ENCODE measurements at places on chromosomes 16 and 17.

DNA sequence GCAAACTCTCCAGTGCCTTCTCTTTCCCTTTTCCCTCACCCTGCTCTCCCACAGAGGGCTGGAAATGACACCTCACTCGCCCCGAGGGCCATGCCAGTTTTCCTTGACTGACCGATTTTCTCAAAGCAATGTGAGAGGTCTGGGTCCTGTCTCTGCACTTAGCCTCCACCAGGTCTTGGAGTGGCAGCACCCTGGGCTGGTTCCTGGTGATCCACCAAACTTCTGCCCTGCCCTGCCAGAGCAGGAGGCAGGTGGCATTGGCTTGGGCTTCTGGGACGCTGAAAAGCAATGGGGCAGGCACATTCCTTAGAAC is 97.5 kb downstream of the RAB11FIP4 start:
- no peak for DNase-seq

- DNase-seq = no peak
Observed at GRCh38 chr17:31089471-31089870, 5.3 kb upstream of the NF1 start.

- DNase-seq = no peak
Observed at GRCh38 chr17:55289978-55290377, 25.2 kb downstream of the HLF start.

- DNase-seq = no peak
Observed at GRCh38 chr17:13727441-13728171, 125.9 kb upstream of the HS3ST3A1 start.

- DNase-seq = no peak
Observed at GRCh38 chr17:31497994-31498826, 106.7 kb downstream of the RAB11FIP4 start.

DNA sequence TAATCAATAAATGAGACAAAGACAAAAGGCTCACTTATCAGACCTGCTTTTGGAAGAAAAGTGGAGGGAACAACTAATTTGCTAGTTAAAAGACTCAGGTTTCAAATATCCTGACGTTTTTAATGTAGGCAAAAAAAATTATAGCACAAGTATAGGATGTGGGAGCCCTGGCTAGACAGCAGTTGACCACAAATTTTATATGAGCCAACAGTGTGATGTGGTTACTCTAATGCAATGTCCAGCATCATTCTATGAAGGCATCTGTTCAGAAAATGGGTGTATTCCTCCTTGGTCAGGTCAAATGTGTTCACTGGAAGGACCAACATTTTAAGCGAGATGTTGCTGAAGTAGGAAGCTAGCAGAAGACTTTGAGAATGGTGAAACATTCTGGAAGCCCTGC is 237.4 kb downstream of the MAP2K6 start:
- no peak for DNase-seq

GRCh38 chr17:41504246-41504977 is 1.0 kb downstream of the KRT13 start:
- DNase-seq = no peak

DNA sequence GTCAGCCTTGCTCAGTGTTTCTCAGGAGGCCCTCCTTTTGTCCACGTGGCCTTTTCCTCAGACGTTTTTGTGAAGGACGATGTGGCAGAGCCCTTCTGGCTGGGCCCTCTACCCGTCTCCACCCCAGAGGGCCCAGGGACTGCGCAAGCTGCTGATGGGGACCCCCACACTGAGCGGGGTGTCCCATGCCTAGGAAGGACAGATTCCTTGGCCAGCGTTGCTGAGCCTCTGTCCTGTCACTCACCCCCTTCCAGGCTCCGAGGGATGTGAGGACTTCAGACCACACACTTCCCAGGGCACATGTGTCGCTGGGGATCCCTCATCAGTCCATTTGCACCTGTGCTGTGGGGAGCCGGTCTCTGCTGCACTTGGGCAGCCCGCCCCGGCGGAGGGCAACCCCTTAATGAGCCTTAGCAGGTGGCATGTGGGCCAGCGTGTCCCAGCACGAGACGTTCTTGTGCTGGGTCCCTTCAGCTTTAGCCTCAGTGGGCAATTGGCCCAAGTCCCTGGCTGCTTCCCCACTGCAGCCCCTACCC is 48.3 kb downstream of the NT5M start:
- no peak for DNase-seq

GRCh38 chr17:65634533-65634932 is 73.1 kb upstream of the AXIN2 start:
- no peak for DNase-seq

DNA sequence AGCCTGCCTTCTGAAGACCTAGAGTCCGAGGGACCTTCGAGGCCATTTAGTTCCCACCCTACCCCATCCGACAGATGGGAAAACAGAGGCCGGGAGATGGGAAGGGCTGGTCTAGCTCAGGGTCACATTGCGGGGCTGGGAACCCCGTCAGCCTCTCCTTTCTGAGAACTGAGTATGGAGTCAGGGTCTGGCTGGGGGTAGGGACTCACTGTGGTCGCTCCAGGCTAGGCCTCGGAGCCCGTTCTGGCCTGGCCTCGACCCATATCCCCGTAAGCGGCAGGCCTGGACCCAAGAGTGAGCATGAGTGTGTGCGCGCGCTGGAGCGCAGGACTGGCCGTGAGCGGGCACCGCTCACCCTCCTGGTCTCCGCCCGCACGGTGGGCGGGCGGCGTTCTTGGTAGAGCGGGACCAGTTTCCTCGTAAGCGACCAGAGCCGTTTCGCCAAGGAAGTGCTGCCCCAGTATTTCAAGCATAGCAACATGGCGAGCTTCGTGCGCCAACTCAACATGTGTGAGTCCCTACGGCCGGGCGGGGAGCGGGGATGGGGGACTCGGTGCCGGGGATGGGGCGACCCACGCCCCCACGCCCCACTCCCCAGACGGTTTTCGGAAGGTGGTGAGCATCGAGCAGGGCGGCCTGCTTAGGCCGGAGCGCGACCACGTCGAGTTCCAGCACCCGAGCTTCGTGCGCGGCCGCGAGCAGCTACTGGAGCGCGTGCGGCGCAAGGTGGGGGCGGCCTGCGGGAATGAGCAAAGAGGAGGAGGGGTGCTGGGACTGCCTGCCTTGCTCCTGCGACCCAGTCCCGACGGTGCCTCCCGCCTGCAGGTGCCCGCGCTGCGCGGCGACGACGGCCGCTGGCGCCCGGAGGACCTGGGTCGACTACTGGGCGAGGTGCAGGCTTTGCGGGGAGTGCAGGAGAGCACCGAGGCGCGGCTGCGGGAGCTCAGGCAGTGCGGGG is 855 bp downstream of the HSF4 start:
- DNase-seq = no peak

GRCh38 chr16:73057291-73058210 is 9.6 kb upstream of the ZFHX3 start:
- no peak for DNase-seq

GRCh38 chr17:73281928-73282327 is 20.2 kb upstream of the CPSF4L start:
- DNase-seq = no peak

DNA sequence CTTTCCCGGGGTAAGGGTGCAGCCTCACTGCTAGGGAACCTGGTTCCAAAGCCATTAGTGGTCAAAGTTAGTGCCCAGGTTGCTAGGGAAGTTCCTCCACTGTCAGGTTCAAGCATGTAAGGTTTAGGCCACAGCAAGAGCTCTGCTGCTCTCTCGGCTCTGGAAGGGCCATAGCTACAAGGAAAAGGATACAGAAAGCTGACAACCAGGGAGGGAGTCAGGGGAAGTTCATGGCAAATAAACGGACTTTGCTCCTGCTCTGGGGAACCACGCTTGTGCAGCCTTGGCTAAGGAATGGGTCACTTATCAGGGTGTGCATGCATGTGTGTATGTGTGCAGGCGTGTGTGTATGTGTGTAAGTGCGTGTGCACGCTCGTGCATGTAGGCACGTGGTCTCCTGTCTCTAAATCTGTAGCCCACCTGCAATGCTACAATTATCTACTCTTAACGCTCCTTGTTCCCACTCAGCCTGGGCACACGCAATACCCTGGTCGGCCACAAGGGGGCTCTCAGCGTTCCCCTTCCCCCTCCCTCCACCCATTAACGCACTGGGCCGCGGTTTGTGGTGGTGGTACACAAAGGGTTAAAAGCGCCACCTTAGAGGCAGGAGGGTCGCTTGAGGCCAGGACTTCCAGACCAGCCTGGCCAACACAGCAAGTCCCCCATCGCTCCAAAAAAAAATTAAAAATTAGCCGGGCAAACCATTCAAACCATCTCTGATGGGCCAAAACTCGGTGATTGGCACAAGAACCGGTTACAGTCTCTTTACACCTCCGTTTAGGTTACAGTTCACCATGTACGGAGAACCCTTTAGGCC is 48.4 kb upstream of the KDM8 start:
- peak; percentile 83 for DNase-seq

DNA sequence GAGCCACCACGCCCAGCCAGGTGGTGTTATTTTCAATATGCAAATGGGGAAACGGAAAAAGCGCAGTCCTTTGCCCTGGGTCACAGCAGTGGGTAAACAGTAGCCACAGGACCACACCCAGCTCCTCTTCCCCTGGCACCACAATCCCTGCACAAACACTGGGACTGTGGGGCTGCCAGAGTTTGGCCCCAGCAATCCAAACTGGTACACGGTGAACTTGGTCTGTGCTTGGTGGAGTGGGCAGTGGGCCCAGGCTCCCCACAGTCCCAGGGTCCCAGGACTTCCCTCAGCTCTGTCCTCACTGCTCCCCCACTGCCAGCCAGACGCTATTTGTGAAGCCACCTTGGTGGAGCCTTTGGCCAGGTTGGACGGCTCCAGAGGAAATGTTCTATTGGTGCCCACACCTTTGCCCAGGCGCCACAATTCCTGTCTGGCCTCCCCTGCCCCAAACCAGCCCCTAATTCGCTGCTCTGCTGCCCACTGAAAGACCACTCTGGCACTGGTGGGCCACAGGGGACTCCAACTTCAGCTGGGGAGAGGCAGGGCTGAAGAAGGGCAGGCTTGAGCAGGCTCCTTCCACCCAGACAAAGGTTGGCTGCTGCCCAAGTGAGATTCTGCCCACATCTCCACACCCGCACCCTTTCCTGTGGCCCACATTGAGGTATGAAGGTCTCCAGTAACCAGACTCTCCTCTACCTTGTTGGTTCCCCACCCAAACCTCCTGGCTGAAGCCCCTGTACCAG is 2.1 kb downstream of the CHAD start:
- no peak for DNase-seq

DNA sequence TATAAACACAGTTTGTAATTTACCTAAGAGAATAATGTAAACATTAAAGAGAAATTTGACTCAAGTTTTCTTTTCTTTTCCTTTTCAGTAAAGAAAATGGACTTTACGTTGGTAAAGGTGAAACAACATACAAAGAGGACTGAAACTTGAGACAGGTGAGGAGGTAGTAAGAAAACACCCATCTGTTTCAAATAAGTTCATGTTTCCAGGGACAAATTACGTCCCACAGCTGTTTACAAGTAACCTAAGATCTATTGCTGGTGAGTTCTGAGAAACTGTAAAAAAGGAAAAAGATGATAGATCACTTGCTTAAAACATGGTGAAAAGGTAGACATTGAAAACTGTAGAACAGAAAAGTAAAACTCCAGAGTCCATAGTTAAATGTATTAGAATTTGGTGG is 4.8 kb upstream of the ABCA5 start:
- no peak for DNase-seq

DNA sequence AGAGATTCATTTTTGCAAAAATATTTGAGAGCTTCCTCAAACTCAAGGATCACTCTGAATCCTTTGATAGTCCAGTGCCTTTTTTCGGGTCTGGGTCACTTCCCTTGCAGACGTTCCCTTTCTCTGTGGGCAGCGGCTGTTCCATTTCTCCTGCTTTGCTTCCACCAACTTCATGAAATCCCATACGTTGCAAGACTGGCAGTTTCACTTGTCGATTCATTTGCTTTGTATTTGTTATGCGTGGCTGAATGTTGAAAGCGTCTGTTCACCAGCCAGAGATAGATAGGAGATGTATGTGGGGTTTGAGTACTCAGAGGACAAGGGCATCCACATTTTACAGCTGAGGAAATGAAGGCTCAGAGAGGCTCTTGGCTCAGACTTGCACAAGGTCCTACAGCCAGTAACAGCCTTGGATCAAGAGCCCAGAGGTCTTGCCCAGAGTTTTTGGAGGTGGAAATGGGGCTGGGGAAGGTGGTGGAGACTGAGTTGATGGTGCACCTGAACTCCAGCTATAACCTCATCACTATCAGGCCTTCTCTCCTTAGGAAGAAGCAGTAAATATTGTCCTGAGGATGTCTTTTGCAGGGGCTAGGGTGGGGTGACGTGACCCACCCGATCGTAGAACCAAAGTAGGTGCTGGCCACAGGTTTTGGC is 1.3 kb upstream of the CCDC102A start:
- no peak for DNase-seq

GRCh38 chr16:53960954-53961616 is 257.1 kb downstream of the FTO start:
- no peak for DNase-seq

DNA sequence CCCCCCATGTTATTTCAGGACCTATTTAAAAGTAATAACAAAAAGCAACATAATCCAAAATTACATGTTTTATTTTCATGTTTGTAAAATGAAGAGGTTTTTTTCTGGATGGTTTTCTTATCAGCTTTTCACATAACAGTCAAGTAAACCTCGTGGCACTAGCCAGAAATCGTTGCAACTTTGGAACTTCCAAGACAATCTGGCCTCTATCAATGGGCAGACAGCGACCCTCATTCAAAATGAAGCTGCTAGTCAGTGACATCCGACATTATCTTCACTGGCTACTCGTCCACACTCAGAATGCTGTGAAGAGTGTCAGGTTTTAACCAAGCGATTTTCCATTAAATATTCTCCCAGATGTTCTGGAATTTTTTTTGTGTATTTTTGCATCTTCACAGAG is 22.7 kb downstream of the ZNF652 start:
- no peak for DNase-seq

DNA sequence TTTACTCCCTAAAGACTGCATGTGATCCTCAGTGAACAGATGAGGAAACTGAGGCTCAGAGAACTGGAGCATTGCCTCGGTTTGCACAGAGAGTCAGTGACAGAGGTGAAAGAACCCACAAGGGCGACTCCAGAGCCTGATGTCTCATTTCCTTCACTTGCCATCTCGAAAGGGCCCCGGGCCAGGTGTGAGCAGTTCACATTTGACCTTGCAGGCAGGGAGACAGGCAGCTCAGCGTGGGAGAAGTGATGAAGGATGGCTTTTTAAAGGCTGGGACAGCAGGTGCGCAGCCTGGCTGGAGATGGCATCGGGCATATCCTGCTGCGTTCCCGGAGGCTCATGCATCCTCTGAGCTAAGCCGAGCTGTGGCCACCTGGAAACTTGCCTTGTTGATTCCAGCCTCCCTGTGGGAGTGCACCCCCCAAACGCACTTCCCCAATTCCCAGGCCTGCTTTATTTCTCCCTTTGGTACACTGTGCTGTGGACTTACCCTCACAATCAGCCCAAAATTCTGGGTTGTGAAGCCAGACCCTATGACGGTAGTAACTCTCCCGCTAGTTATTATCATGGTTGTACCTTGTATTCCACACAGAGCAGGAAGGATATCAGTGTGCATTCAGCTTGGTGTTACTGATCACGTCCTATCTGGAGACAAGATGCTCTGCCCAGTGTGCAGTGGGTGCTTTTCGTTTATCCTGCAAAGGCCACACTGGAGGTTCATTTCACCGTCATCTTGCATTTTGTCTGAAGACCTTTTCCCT is 753.2 kb upstream of the EEF2KMT start:
- no peak for DNase-seq

- peak; percentile 90 for DNase-seq
Observed at GRCh38 chr17:80101011-80101945, at the start of gene GAA. Gene GAA, plus strand, starts transcription at chr17:80101581. Its CDS starts 3,006 bp downstream, at chr17:80104587.

- DNase-seq = no peak
Observed at GRCh38 chr16:314795-315299, 31.9 kb downstream of the PDIA2 start.

- DNase-seq = peak; percentile 73
Observed at GRCh38 chr16:3058139-3059030, 7.1 kb upstream of the IL32 start.

- no peak for DNase-seq
Observed at GRCh38 chr16:74438492-74438979, 17.3 kb upstream of the CLEC18B start.

- no peak for DNase-seq
Observed at GRCh38 chr17:32875923-32876416, 954 bp downstream of the MYO1D start.

All from CD4-positive, alpha-beta T cell treated with Interleukin-17A for 4 hours (primary cell).